ENCODE measurements at places on chromosomes 16 and 17. TPM values are rescaled to one million over a fixed set of nuclear protein-coding genes. Genes with fewer than 3 reads are reported as not detected.

GRCh38 chr16:3625911-3626732 lies 14.7 kb upstream of the SLX4 start:
- no peak for DNase-seq

GRCh38 chr17:41334385-41335305 lies 16.0 kb downstream of the KRT33A start:
- DNase-seq, result no peak

DNA sequence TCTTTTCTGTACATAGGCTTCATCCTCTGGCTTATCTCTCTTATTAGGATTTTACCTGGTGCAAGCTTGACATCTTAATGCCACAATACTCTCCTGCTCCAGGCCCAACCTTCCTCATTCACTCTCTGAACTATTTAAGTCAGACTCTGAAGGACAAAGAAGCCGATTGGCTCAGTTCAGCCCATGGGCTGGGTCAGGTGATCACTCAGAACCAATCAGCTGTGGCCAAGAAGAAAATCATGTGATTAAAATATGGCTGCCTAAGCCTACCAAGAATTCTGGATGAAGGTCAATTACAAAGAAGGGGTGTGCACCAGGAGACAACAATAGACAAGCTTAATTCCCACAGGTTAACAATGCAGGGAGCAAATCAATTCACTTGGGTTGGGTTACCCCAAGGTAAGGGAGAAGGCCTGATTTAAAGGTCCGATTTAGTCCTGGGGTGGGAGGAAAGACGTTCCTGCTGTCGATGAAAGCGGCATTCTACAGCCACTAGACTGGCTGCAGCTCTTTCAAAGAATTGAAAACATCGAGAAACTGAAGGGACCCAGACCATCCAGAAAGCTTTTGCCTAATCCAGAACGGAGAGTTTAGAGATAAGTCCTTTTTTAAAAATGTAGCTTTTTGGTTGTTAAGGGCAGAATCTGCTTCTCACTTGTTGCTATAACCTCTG lies 42.9 kb upstream of the NFAT5 start:
- DNase-seq, result peak; percentile 52

DNA sequence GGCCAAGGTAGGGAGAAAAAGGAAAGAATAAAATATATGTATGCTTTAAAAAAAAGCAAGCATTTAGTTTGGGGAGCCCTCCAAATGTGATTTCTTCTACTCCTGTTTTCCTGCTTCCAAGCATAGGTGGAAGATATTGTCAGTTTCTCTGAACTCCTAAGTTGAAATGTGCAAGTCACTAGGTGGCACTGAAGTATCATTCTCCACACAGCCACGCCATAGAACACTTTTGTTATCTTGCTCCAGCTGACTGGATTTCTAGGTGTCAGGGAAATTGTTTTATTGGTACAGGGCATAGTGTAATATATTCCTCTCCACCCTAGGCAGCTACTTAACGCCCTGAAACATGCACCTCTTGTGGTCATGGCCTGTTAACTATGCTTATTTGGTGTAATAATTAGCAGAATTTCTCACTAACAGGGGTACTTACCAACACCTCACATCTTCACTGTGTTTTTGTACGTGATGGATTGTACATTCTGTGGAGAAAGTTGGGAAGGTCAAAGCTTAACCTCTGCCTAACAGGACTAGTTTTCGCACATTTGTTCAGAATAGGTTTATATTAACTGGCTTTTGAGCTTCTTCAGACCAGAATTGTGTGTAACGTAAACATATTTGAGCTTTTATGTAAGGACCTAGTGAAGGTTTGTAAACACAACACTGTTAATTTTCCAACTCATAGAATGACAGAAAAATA lies 69.3 kb downstream of the FTO start:
- peak; percentile 19 for DNase-seq

DNA sequence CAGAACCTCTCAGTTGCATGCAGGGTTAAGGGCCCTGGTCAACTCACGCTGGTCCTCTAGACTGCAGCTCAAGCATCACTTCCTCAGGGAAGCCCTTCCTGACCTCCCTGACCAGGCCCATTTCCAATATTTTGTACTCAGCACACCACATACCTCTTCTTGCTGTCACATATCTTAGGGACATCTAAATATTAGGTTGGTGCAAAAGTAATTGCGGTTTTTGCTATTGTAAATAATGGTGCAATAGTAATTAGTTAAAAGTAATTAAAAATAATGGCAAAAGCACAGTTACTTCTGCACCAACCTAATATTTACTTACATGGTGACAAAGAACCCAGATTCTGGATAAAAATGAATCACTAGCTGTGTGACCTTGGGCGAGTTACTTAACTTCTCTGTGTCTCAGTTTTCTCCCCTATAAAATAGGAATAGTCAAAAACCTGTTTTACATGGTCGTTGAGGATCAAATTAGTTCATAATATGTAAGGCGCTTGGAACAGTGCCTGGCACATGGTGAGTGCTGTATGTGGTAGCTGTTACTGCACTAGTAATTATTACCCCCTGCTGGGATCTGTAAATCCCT lies 177.4 kb downstream of the PRKCB start:
- no peak for DNase-seq

DNA sequence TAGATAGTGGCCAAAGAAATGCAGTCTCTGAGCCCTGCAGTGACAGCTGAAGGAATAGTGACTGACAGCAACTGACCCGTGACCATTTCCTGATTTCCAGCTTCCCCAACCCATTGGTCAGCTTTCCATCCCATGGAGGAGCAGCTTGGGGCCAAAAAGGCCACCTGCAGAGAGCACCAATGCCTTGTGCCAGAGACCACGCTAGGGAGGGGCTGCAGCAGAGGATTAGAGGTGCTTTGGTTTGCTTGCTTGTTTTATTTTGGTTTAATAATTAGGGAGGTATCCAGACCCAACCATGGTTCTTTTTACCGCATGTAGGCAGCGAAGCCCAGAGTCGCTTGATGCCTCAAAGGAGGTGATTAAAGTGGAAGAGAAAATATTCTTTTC lies 61.3 kb upstream of the SIAH1 start:
- DNase-seq, result peak; percentile 40

DNA sequence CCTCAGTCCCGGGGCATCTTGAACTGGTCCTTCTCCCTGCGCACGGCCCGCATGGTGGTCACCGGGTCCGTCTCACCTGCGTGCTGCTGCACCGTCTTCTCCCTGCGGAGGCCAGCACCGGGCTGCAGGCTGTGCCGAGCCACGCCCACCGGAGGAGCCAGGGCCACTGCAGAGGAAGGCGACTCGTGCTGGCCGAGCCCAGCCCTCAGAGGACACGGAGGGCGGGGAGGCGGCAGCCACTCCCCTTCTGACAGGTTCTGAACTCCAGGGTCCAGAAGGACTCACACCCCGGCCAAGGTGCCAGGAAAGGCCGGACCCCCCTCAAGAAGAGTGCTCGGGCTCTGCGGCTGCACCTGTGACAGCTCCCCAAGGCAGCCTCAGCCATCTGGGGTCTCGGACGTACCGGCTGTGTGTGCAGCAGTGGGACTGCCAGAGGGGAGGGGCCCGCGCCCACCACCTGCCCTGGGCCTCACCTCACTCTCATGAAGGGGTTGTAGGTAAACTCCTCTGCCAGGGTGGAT lies 15.8 kb upstream of the IGFALS start:
- DNase-seq, result peak; percentile 92

DNA sequence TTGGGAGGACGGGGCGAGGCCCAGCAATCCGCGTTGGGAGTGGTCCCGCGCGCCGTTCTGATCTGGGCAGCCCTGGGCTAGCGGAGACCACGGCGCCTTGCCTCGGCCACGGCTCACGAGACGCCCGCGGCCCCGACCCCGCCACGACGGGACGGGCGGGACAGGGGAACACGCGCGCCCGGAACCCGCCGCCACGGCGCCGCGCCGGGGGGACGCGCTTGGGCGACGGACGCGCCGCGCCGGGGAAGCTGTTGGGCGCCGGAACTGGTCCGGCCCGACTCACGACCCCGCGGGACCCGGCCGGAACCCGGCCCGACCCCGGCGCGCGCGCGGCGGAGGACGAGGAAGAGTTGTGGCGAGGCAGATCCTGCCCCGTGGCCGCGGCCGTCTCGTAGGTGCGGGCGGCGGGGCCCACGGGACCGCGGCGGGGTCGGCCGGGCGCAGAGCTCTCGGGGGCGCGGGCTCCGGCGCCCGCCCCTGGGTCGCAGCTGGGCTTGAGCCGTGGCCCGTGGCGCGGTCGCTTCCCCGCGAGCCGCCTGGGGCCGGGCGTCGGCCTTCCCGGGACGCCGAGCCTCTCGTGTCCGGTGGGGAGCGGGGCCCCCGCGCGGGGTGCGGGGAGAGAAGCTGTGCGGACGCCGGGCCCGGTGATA lies at the start of gene ACSF3:
TSS of gene ACSF3 (plus strand) at position 251 of the 650 bp plus-strand sequence. CDS start 6,830 bp downstream, outside the sequence.
- peak; percentile 92 for DNase-seq

GRCh38 chr17:75842963-75843576 lies 1.1 kb downstream of the UNC13D start:
- no peak for DNase-seq

DNA sequence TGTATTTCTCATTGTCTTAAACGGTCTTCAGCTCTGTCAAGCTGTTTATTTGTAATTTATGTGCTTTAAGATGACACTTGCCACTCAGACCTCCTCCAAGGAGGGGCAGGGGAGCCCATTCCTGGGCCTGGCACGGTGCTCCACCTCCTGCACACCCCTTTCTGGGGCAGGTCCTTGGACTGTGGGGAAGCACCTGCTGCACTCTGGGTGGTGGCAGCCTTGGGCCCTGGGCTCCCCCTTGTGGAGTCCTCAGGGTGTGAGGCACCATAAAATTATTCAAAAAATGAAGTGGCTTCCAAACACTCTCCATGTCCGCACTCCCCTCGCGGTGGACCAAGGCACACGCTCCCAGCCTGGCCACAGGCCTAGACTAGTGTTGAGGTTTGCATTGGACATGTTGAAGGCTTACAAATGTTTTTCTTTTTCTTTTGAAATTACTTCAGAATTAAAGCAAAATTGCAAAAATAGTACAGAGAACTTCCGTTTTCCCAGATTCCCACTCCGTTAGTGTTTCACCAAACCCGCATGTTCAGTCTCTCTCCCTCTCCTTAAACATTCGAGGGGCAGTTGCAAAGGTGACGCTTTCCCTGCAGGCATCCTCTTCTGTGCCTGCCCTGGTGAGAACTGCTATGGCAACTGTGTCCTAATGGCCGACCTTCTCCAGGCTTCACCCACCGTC lies 32.4 kb downstream of the FOXK2 start:
- peak; percentile 84 for DNase-seq

- no peak for DNase-seq
These were observed 248.8 kb upstream of the TBX2 start for GRCh38 chr17:61150686-61151299.

DNA sequence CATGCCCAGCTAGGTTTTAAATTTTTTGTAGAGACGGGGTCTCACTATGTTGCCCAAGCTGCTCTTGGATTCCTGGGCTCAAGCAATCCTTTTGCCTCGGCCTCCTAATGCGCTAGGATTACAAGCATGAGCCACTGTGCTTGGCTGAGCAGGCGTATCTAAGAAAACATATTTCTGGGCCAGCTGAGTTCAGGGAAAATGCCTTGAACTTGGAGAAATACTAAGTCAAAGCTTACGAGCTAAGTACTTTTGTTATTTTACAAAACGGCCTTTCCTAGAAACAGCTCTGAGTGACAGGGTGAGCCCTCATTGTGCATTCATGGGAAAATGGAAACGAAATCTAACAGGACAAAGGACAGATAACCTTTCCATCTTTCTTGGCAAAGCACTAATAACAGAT lies 24.7 kb downstream of the DNAI2 start:
- DNase-seq, result no peak

DNA sequence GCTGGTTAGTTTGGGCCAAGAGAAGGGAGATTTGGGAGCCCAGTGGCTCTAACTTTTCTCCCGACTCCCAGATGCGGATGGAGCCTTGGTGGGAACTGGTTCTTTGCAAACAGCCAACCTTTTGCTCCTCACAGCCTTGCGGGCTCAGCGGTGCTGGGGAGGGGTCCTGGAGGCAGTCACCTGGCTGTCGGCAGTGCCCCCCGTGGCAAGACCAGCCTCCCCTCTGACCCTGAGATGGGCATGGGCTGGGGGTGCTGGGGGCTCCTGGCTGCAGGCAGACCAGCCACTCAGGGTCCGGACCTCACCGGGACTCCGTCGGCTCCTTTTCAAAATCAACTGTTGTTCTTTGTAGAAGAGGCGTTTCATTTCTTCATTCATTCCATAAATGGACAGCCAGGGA lies 21.7 kb upstream of the GSE1 start:
- DNase-seq, result no peak

DNA sequence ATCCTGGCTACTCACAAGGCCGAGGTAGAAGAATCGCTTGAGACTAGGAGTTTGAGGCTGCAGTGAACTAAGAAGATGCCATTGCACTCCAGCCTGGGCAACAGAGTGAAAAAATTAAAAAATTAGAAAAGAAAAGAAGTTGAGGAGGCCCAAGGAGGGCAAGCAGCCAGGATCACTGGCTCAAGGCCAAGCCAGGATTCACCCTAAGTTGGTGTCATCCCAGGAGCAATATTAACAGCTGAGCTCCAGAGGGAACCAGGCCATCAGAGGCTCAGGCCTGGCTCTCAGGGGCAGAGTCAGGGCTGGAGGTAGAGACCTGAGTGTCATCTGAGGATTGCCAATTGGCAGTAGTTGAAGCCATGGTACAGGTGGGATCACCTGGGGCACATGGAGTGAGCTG lies 20.7 kb downstream of the DRC3 start:
- no peak for DNase-seq

DNA sequence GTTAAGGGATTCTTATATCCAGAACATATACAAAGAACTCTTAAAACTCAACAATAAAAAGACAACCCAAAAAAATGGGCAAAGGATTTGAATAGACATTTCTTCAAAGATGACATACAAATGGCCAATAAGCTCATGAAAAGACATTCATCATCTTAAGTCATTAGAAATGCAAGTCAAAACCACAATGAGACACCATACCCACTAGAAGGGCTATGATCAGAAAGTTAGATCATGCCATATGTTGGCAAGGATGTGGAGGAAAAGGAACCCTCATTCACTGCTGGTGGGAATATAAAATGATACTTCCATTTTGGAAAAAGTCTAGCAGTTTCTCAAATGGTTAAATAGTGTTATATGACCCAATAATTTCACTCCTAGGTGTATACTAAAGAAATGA lies 9.4 kb downstream of the PLD6 start:
- DNase-seq, result no peak

GRCh38 chr17:51957786-51958185 lies 200.7 kb downstream of the CA10 start:
- DNase-seq, result no peak

- DNase-seq, result no peak
These were observed 16.6 kb downstream of the KRT12 start for GRCh38 chr17:40850293-40850972.

Gene TSEN54
- 45.2 TPM for total RNA-seq

Gene SKAP1
- total RNA-seq, result not detected

Gene WNT9B
- 0.83 TPM for total RNA-seq

Gene GNG13
- total RNA-seq, result not detected

Gene ITPRIPL2
- 3.4 TPM for total RNA-seq

Gene LITAF
- total RNA-seq, result 71.8 TPM

Gene INCA1
- total RNA-seq, result 0.42 TPM

Gene SLC5A2
- 0.45 TPM for total RNA-seq
